ENCODE measurements at places on chromosomes 12 and 14.

- no peak for DNase-seq
Measured at GRCh38 chr12:112944024-112944690, 5.9 kb downstream of the OAS3 start.

DNA sequence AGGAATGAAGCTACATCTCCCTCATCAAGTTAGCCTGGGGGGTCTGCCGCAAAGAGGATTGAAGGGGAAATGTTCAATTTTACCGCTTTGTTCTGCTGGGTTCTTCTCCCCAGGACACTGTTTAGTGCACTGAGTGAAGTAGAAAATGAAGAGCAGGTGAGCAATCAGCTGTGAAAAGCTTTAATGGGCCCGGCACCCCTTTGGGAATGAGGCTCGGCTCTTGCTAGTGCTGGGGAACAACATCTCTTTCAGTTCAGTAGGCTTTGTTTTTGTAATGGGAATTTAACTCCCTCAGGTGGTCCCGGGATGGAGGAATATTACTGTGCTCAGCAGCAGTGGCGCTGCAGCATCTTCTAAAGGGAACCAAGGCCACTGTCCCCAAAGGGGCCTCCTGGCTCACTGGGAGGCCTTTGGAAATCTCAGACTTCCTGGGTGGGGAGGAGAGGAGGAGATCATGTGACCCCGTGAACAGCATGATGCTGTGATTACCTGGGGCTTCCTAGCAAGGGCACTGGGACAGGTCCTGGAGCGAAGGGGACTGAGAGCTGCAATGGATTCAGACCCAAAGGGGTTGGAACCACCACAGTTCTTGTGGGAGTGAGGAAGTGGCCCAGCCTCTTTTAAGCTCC, 85.2 kb upstream of the MAX start:
- no peak for DNase-seq

DNA sequence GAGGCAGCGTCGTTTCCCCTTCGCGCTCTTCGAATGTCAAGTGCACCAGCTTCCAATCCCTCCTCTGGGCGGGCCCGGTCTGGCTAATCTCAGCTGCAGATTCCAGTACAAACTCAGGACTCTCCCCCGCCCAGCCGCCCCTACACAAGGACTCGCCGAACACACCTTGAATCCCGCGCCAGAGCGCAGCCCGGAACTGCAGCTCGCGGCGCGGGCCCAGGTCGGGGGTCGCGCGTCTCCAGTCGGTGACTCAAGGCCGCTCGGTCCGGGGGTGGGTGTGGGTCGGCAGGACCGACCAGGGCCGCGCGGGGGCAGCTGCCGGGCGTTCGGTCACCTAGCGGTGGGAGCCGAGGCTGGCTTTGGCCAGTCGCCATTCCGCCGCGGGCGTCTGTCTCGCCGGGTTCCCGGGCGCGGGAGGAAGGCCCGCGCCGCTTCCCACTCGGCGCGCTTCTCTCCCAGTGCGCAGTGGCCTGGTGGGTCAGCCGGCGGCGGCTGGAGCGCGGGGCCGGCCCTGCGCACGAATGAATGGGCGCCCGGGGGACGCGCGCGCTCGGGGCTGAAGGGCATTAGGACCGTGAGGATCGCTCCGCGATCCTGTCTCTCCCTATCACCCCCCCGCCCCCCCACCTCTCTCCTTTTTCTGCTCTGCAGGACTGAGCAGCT, at the start of gene GALNT16:
Gene GALNT16 (plus strand): TSS at position 632 of the 663 bp plus-strand sequence. CDS start 133 bp downstream, outside the sequence.
- DNase-seq = no peak

DNA sequence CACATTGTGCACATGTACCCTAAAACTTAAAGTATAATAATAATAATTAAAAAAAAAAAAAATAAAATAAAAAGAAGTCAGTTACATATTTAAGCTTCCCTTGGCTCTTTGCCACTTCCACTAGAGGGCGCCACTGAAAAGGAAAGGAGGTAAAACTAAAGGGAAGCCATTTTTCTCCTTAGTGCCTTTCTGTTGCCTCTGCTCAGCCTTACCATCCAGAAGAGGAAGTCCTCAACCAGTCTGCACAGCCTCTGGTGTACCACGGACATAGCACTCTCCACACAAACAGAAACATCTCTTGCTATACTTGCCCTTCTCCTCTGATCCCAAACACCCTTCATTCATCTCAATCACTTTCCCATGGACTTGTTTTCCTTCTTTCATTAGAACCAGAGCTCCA, 169.0 kb upstream of the EEA1 start:
- no peak for DNase-seq

- DNase-seq = peak; percentile 76
Measured at GRCh38 chr14:50342221-50343078, 30.3 kb downstream of the DMAC2L start.

DNA sequence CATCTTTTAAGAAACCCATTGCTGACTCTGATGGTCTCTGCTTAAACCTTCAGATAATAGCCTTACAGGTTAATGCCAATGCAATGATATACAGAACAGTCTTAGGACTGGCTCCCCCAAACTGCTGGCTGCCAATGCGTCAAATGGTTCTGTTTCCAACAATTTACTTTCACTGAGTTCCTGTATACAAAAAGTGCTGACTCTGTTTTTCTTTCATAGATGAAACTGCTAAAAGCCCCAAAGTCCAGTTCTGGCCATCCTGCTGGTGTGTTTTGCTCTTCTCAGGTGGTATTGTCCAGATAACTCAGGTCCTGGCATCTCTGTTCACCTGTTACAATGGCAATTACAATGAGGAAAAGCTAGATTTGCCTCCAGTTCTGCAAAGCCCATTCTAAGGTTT, 326.9 kb downstream of the GRIN2B start:
- no peak for DNase-seq

DNA sequence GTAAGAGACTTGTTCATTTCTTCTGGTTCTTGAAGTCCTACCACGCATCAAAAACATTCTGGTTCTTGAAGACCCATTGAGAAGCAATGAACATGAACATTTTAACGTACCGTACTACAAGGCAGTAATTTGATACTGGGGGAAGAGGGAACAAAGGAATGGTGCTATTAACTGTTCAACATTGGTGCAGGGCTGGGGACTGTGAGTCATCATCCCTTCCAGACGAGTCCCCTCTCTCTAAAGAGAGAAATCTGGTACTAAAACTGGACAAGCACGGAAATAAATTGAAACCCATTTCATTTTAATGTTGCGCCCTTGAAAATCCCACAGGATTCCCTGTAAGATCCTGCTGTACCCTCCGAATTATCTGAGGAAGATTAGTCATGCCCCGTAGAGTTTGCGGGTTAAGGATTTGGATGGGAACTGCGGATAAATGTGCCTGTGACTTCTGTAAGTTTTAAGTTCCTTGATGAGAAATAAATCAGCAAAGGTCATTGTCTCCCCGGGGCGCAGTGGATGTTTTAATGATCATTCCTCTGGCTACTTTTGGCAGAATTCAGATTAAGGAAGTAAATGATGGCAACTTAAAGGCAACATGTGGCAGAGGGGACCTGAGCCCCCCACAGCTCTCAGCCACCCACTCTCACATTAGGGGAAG, 78.6 kb downstream of the KCNK13 start:
- DNase-seq = no peak

GRCh38 chr12:28893365-28893764, 255.7 kb upstream of the FAR2 start:
- no peak for DNase-seq

DNA sequence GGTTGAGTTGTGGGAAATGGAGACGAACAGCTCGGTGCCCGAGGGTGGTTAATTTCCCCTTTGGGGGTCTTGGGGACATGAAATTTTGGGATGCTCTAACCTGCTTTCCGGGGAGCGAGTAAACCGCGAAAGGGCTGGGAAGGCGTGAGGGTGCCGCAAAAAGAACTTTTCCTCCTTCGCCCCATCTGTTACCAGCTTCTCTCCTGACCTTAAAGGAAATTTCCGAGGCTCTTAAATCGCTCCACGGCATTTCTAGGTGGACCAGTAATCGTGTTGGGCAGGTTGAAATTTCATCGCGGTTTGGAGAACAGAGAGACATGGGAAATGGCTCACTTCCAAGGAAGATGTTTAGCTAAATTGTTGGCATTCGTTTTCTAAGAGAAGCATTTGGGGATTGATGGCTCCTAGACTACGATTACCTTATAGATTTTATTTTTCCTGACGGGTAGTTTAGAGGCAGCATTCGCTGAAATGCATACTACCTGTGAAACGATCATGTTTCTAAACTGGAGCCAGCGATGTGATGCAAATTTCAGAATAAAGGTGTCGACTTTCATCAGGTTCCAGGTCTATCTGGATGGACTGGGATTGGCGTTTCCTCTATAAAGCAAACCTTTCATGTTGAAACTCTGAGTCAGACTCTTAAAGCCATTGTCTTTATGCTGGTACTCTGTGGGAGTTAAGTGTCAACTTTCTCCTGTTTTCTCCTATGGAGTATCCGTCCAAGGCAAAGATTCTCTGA, 414.5 kb downstream of the PCNX1 start:
- DNase-seq = peak; percentile 13

DNA sequence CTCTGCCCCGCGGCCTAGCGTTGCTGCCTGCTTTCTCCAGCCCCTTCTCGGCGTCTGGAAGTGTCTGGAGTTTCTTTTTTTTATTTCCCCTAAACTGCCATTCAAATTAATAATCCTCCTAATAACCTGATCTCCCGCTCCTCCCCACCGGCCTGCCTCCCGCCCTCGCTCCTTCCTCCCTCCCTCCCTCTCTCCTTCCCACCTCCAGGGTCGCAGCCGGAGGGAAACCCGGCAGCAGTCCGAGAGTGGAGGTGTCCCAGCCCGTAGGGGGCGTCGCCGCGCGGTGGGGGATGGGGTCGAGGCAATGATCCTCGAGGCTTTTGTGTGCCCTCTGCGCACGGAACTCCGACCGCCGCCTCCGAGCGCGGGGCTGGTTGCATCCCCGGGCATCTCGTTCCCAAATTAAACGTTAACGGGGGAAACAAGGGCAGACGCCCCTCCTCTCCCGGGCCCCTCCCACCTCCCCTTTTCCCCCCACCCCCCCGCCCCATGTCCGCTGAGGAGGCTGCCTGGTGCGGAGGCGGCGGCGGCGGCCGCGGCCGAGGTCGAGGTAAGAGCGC, 1.0 kb upstream of the SOCS2 start:
- peak; percentile 25 for DNase-seq

GRCh38 chr12:99920353-99920960, 64.3 kb downstream of the ANKS1B start:
- no peak for DNase-seq

GRCh38 chr14:37035401-37035800, 137.0 kb downstream of the SLC25A21 start:
- DNase-seq = no peak

- no peak for DNase-seq
Measured at GRCh38 chr14:31465111-31465510, 7.8 kb upstream of the DTD2 start.

- DNase-seq = no peak
Measured at GRCh38 chr14:82766996-82767395, 1233.3 kb upstream of the SEL1L start.

- no peak for DNase-seq
Measured at GRCh38 chr12:75207338-75208083, 2.1 kb downstream of the KCNC2 start.

- DNase-seq = no peak
Measured at GRCh38 chr12:6208130-6208529, 7.9 kb downstream of the CD9 start.

- no peak for DNase-seq
Measured at GRCh38 chr12:46387670-46388069, 15.1 kb upstream of the SLC38A2 start.

DNA sequence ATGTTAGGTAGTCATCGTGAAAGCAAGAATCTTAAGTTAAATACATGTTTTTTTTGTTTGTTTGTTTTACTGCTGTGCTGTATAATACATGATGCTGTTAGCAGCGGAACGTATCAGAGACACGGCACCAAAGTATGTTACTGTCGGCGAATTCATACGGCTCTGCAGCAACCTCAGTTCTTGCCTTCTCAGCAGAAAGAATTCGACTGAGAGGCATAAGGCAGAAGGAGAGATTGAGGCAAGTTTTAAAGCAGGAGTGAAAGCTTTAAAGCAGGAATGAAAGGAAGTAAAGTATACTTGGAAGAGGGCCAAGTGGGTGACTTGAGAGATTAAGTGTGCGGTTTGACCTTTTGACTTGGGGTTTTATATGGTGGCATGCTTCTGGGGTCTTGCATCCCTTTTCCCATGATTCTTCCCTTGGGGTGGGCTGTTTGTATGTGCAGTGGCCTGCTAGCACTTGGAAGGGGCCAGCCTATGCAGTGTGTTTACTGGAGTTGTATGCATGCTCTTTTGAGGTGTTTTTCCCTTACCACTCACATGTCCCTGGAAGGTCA, 23.7 kb downstream of the LEMD3 start:
- DNase-seq = no peak

DNA sequence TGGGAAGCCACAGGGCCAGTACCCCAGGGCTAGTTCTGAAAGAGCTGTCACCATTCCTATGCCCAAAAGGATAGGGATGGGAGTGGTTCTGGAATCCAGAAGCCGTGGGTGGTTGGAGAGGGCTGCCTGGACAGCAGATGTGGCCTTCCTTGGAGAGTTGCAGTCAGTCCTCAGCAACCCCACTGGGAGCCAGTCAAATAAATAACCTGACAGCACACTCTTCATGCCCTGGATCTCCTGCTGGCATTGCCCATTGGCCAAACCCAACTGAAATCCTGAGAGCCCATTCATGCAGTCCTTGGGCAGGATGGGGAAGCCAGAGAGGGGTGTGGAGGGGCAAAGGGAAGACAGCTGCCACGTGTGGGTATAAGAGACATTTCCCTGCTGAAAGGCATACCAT, 128.2 kb downstream of the PTPN11 start:
- DNase-seq = no peak

- DNase-seq = no peak
Measured at GRCh38 chr12:49230805-49231194, 34.1 kb upstream of the TUBA1C start.

GRCh38 chr12:49888461-49889151, 15.1 kb downstream of the FAIM2 start:
- no peak for DNase-seq

DNA sequence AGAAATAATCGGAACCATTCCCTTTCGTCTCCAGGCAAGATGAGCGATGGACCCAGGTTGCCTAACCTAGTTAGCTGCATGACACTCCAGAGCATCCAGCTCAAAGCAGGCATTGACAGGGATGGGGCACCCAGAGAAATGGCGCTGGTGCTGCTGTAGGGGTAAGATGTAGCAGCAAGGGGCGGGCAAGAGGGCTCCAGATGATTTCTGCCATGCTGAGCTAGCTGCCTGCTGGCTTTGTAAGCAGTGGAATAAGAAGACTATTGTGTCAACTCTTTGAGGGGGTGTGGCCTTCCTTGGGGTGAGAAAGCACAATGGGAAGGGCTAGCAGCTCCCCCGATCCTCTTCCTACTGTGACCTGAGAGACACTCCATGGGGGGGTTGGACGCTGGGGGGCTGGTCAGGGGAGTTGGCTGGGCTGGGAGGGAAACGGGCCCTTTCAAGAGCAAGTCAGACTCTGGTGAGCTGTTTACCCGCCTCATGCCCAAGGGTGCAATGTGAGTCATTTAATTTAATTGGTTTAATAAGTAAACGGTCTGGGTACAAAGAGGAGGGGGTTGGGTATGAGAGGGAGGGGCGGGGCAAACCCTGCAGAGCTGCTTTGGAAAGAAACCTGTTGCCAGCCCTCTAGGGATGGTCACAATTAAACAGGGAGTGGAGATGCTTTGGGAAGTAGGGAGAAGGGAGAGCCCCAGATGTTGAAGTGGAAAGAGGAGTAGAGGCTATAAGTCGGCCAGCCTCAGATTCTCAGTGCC, 50.5 kb downstream of the B4GALNT3 start:
- DNase-seq = no peak

GRCh38 chr12:89740943-89741342, 32.3 kb upstream of the ATP2B1 start:
- no peak for DNase-seq

Measured in hippocampal formation (tissue), 2 donors.